ENCODE measurements at places on chromosomes 16 and 17. TPM values are rescaled to one million over a fixed set of nuclear protein-coding genes. Genes with fewer than 3 reads are reported as not detected.
A peak's percentile ranks its signal among the peaks of the same experiment; 100 is the strongest.

The EIF3C gene
- 361 TPM for total RNA-seq

DNA sequence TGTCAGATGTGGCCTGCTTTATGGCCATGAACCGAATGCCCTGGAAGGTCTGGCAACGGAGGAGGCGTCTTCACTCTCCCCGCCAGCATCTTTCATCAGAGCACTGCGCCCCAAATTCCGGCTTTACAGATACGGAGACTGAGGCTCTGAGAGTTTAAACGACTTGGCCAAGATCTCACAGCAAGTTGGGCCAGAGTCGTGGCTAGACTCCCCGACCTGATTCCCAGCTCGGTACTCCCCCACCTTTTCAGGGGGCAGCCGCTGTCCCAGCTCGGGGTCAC lies 1.7 kb downstream of the NGFR start:
- no peak for DNase-seq

The ADAT1 gene
- total RNA-seq, result 49.5 TPM

GRCh38 chr16:83744441-83744981 lies 63.3 kb upstream of the HSBP1 start:
- no peak for DNase-seq

The KRTAP2-2 gene
- total RNA-seq, result not detected

- DNase-seq, result no peak
Measured at GRCh38 chr16:14061732-14062259, 9.3 kb upstream of the MRTFB start.

The ATP2C2 gene
- under 0.01 TPM for total RNA-seq

The KRTAP3-2 gene
- not detected for total RNA-seq

The KRTAP2-3 gene
- total RNA-seq, result not detected

DNA sequence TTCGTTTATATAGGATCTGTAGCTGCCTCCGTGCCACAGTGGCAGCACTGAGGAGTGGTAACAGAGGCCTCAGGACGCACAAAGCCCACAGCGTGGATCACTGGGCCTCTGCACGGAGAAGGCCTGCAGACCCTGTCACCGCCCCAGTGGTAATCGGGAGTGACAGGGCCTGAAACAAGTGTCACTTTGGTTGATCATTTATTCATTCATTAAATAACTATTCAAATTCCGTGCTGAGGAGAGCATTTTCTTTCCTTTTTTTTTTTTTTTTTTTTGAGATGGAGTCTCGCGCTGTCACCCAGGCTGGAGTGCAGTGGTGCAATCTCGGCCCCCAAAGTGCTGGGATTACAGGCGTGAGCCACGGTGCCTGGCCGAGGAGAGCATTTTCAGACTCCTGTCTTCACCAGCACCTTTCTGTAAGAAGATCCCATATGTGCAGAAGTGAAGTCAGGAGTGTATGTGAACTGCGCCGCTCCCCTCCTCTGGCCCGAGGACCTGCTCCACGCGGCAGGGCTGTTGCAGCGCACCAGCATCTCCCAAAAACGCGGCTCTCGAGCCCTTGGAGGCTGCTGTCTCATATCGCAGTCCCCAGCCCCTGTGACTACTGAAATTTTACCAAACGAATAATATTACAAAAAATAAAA lies 44.9 kb upstream of the TRAP1 start:
- DNase-seq, result no peak

DNA sequence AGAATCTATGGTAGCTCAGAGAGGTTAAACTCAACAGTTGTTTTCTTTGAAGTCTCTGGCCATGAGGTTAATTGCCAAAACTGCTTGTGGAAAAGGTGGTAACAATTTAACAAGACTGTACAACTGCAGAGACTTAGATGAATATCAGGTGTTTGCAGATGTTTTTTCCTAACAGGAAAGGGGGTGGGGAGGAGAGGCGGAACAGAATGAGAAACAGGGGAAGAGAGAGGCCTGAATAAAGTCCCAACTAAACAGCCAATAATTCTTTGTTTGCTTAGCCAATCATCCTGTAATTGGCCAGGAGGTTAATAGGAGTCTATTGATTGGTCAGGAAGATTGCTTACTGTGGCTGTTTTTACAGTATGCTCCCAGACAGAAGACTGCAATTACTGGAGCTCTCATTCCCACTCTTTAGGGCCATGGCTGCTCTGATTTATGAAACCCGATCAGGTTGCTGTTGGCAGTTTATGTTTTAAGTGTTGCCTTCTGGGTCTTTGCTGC lies 249.7 kb upstream of the TBX2 start:
- DNase-seq, result no peak

GRCh38 chr17:4553669-4554068 lies 1.5 kb downstream of the MYBBP1A start:
- no peak for DNase-seq

The IL34 gene
- total RNA-seq, result under 0.01 TPM

DNA sequence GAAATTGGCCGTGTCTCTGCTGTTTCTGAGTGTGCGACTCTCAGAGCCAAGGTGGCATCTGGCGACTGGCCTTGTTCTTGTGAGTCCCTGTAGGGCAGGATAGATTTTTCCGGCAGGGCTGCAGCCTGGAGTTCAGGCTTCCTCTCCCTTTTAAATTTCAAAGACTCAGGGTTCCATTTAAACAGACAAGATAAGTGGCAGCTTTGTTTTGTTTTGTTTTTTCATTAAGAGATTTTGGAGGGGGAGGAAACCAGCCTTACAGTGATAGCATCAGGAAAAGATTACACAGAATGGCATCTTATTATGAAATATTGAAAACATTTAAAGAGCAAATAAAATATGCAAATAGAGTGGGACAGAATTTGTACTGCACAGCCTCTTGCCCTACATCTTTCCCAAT lies 151.3 kb downstream of the RPTOR start:
- DNase-seq, result no peak

- no peak for DNase-seq
Measured at GRCh38 chr17:79982986-79983385, 52.7 kb downstream of the TBC1D16 start.

DNA sequence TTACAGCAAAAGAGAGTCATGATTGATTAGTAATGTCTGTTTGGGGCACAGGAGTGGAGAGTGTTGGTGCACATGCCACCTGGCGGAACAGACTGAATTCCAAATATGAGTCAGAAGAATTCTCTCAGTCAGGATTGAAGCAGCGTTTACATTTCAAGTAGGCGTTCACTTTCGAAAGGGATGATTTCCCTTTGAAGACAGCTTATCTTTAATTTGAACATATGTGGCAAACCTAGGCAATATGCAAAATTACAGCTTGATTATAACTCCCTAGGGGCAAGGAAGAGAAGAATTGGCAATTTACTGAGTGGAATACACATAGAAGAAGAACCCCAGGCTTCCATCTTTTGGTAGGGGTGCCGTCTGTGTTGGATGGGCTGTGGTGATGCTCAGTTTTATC lies 235.8 kb downstream of the HAPSTR1 start:
- DNase-seq, result no peak

- DNase-seq, result no peak
Measured at GRCh38 chr16:85661740-85662481, 26.8 kb downstream of the GINS2 start.

DNA sequence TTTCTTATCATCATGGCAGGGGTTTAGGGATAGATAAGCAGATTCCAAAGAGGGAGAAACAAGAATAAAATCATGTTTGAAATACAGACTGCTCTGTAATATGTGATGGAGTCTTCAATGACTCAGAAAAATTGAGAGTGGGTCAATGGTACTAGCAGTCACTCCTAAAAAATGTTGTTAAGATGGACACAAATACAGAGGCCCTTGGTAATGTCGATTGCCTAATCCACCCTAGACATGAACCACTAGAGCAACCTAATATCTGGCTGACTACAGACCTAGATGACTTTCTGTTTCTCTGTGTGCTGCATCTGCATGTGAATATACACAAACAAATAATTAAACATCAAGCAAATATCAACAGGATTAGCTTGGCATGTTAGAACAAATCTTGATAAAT lies 135.8 kb downstream of the CDH8 start:
- no peak for DNase-seq

GRCh38 chr16:11667824-11668622 lies at the start of gene SNN:
Gene SNN, plus strand, starts transcription at chr16:11668455. Its CDS starts 7,605 bp downstream, at chr16:11676060.
- peak; percentile 84 for DNase-seq

DNA sequence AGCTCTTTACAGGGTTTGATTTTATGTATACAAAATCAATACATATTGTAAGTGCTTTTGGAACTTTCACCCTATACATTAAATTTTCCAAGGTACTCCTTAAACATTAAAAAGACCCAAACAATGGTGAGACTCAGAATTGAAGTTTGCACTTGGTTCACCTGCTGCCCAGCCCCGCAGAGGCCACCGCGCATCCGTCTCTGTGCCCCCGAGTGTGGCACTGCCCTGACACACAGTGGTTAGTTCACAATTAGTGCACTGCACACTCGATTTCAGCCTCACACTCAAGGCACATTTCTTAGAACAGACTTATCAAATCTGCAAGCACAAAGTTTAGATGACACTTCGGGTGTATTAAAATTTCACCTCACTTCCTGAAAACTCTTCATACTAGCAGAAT lies 38.3 kb downstream of the USP7 start:
- no peak for DNase-seq

The TPSD1 gene
- 0.54 TPM for total RNA-seq

- DNase-seq, result no peak
Measured at GRCh38 chr16:74868501-74868900, 93.9 kb upstream of the FA2H start.

DNA sequence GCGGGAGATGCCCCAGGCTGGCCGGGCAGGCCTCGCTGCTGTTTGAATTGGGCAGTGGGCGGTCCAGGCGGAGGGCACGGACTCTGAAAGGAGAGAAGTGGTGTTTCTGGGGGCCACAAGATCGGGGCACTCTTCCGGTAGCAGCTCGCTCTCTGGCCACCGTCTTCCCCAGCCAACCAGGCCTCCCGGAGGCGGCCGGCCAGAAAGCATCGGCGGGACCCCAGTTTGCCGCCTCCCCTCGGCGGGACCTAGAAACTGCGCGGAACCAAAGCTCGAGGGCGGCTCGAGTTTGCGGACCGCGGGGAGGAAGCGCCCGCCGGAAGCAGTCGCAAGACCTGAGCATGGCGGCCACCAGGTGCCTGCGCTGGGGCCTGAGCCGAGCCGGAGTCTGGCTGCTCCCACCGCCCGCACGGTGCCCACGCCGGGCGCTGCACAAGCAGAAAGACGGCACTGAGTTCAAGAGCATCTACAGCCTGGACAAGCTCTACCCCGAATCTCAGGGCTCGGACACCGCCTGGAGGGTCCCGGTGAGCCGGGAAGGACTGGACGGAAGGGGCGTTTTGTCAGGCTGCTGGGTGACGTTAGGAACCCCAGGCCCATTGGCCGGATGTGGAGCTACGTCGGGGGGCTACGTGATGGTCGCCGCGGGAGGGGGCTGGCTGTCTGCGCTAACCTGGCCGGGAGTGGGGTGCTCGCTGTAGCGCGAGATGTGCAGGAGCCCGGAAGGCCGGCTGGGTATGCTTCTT lies at the start of gene MRPL58:
TSS of gene MRPL58 (plus strand) at position 325 of the 746 bp plus-strand sequence. CDS start at position 342, 17 bp downstream.
- peak; percentile 92 for DNase-seq

DNA sequence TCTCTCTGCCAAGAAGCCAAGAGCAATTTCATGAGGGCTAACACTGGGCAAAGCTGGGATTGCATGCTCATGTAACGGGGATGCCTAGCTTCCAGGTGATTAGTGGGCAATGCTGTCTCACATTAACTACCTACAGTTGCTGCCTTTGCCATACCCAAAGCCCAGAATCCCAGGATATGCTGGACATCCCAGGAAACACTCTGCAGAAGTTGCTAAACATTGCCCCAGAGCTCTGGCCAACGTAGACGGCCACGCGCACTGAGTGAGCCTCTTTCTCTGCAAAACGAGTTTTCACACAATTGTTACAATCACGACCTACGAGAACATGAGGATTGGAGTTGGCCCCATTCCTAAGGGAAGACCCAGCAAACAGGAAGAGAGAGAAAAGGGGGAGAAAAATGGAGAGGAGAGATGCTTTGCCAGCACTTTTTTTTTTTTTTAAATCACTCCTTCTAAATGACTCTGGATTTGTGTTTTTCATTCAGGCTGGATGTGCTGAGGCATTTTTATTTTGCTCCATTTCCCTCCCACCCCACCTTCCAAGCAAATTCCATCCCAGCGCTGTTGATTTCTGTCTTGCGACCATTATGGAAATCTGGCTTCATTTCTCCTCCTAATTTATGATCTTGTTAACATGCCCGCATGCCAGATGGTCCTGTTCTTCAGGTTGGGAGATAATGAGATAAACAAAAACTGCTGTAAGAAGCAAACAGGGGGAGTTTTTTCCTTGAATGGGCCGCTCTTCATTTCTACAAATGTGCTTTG lies 112.8 kb upstream of the DNAH9 start:
- DNase-seq, result no peak

The ABCC12 gene
- not detected for total RNA-seq

The STH gene
- total RNA-seq, result not detected

GRCh38 chr16:49620869-49621240 lies 235.1 kb downstream of the ZNF423 start:
- DNase-seq, result no peak

The ACSM5 gene
- not detected for total RNA-seq

The TLCD2 gene
- 0.54 TPM for total RNA-seq

The SLC13A2 gene
- not detected for total RNA-seq

DNA sequence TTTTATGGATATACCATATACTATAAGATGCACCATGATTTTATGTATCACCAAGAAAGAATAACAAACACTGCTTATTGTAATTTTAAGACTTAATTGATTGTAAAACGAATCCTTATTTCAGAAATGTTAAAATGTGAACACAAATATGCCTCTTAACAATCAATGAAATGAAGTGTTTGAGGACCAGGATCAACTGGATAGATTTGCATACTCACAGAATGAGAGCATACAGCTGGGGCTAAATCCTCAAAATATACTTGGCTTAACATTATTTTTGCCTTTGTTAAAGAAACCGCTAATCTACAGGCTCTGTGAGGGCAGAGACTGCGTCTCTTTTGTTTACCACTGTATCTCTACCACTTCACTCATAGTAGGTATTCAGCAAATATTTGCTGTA lies 93.6 kb downstream of the SPACA3 start:
- no peak for DNase-seq

DNA sequence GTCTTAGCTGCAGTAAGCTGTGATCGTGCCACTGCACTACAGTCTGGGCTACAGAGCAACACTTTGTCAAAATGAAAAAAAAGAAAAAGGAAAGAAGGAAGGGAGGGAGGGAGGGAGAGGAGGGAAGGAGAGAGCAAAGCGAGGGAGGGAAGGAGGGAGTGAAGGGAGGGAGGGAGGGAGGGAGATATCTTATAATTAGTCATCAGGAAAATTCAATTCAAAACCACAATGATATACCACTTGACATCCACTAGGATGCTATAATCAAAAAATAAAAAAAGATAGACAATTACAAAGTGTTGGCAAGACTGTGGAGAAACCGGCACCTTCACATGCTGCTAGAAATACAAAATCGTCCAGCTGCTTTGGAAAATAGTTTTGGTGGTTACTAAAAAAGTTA lies 93.8 kb downstream of the CDC27 start:
- DNase-seq, result no peak

- DNase-seq, result no peak
Measured at GRCh38 chr17:33401249-33401648, 108.2 kb upstream of the ASIC2 start.

- no peak for DNase-seq
Measured at GRCh38 chr16:3519581-3519980, 18.8 kb downstream of the CLUAP1 start.

DNA sequence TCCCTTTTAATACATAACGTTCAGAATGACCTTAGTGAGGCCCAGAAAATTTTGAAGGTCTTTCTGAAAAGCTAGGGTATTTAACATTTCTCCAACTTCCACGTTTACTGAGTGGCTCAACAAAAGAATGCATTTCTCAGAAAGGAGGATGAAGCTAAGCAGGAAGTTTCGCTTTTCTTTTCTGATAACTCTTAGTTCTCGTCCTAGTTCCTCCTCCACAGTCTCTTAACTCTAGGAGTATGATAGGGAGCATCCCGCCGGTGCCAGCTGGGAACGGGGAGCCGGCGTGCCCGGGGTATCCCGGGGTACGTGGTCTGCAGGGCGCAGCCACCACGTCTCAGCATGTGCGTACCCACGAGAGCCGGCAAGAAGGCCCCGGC lies 363 bp downstream of the KARS1 start:
- DNase-seq, result no peak
